ENCODE measurements at places on chromosomes 2 and 18.

DNA sequence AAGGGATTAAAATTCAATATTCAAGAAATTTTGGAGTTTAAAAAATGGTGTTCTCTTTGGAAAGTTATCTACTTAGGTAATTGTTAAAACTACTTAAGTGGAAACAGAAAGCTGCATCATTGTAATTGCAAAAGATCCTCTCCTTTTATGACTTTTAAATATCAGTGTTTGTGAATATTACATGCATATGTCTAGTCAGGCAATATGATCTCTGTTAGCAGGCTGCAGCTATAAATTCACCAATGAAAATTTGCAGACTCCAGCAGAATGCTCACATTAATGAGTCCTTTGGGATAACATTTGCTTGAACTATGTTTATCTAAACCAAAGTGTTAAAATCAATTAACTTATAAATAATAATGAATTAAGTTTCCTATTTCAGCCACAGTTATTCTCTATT lies 59.2 kb upstream of the CSRNP3 start:
- no peak for DNase-seq

DNA sequence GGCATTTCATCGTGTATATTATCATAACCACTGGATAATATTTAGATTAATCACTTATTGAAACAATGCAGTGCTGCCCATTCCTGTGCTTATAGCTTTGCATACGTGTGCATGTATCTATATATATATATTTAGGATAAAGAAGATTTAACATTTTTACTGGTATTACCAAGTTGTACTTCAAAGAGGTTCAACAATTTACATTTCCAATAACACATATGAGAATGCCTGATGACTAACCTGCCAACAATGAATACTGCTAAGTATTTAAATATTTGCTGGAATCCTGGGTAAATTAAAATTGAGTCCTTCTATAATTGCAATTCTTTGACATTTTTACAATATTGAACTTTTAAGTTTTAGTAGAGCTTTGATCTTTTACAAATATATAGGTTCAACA lies 111.4 kb downstream of the SLC39A10 start:
- no peak for DNase-seq

GRCh38 chr2:158464426-158465281 lies 7.9 kb downstream of the PKP4 start:
- no peak for DNase-seq

- no peak for DNase-seq
Observed at GRCh38 chr2:64359171-64359891, 94.6 kb upstream of the LGALSL start.

DNA sequence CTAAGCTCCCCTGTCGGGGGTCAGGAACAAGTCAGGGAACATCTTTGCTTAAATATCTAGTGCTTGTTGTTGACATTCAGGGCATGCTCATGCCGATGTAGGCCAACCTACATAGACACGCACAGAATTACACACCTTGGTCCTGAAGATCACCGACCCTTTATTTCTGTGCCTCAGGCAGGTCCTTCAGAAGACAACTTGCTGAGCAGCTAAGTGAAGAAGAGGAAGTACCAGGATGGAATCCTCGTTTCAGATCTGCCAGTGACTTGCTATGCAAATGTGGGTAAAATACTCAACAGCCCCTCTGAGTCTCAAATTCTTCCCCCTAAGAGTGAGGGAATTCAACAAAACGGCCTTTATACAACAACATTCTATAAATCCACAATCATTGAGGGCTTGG lies 494.7 kb downstream of the BCL11A start:
- DNase-seq: no peak

- no peak for DNase-seq
Observed at GRCh38 chr2:190714958-190715357, 66.1 kb downstream of the NAB1 start.

- no peak for DNase-seq
Observed at GRCh38 chr2:151553-152334, 105.4 kb upstream of the FAM110C start.

- DNase-seq: no peak
Observed at GRCh38 chr2:41892476-41892875, 155.3 kb upstream of the PKDCC start.
